ENCODE measurements at places on chromosomes 5 and 9.

- no peak for DNase-seq
Measured at GRCh38 chr5:150105928-150106615, 19.7 kb upstream of the CSF1R start.

- DNase-seq: no peak
Measured at GRCh38 chr9:130283539-130284248, 18.1 kb downstream of the HMCN2 start.

- DNase-seq: no peak
Measured at GRCh38 chr9:73006986-73007385, 54.1 kb upstream of the ALDH1A1 start.

DNA sequence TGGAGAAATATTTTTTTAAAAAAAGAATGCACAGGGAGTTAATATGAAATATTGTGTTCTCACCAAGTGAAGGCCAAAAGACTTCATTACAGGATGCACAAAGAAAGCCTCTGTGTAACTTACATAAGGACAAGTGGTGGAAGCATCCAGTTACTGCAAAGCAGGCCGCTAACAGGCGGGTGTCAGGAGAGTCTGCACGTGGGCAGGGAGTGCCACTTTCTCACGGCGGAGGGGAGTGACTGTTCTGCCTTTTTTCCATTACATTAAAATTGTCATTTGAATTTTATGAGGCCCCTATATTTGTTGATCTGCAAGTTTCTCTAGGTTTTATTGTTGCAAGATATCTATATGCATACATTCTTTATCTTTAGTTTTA is 28.1 kb upstream of the SPATA31E1 start:
- DNase-seq: no peak

DNA sequence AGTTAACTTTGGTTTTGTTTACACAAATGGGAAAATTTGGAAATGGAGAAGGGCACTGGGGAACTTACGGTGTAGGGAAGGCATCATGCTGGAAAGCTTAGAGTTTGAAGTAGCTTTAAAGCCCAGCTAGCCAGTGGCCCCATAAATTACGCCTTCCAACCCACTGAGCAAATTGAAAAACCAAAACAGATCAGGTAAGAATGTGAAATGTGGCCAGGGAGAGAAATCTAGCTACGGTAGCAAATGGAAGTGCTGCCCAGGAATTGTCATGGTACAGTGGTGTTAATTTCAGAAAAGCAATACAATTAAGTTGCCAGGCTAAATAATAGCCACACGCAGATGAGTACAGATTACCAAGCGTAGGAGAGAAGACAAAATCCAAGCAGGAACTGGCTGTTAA is 654.8 kb downstream of the PRELID2 start:
- no peak for DNase-seq

DNA sequence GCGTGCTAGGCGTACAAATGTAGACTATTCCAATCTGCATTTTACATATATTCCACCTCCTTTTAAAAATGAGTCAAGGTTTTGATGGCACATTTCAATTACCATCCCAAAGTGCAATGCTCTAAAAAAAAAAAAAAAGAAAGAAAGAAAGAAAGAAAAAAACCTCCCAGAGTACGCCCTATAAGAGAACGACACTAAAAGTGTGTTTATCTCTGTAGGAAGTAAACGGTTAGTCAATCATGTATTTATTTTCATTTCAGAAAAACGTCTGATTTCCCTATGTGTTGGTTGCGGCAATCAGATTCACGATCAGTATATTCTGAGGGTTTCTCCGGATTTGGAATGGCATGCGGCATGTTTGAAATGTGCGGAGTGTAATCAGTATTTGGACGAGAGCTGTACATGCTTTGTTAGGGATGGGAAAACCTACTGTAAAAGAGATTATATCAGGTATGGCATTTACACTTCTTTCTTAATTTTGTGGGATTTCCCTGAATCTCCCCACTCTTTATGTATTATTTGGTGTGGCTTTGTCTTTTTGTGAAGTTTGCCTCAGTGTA is 1.1 kb downstream of the ISL1 start:
- no peak for DNase-seq

DNA sequence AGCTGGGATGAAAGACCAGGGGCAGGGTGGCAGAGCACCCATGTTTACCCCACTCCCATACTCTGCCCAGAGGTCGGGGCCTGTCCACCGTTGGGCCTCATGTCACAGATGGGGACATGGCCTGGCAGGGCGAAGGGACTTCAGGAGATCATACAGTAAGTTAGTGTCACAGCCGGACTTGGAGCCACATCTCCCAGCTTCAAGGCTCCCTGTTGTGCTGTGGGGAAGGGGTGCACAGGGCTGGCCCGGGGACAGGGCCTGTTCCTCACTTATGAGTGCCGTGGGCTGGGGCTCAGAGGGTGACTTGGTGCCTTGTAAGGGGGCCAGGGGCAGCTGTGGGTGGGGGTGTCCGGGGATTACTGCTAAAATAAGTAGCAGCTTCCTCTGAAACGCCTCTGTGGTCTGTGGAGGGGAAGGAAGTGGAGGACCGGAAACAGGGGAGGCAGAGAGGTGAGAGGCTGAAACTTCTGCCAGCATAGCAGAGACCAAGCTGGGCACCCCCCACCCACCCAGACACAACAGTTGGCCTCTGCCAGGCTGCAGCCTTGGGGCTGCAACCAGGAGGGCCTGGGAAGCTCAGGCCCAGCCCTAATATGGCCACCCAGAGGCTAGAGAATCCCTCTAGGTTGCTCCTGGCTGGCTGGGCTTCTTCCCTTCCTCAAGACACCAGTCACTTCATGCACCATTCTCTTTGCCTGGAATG is 41.1 kb upstream of the NEK6 start:
- peak; percentile 35 for DNase-seq

DNA sequence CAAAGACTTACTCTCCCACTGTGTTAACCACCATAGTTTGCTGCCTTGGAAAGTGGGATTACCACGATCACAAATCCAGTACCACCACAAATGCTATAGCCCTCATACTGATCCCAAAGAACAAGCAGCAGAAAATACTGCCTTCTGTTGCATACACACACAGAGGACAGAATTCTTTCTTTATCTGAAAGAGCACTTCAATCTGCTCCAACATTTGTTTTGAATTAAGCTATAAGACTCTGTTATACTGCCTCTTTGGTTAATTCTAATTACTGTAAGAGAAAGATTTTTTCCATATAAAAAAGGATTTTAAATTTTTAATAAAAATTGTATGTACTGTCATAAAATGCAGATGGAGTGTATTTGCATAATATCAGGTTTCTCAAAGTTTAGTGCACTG is 69.8 kb downstream of the YIPF5 start:
- no peak for DNase-seq

- no peak for DNase-seq
Measured at GRCh38 chr5:33417632-33418031, 23.1 kb upstream of the TARS1 start.

DNA sequence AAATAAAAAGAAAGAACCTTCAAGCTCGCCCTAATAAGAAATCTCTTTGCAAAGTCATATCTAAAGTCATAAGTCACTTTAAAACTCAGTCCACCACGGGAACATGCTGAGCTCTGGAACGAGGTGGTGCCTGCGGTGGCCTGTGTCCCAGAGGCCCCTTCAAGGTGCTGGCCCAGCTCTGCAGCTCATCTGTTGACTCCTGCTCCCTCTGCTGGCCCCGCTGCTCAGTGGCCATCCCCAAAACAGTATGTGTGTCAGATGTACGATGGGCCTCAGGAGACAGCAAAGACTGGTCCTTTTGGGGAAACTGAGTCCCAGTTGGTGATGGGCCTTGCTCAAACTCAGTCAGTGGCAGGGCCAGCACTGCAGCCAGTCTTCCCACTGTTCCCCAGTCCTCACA is 22.8 kb upstream of the FOXB2 start:
- DNase-seq: no peak

DNA sequence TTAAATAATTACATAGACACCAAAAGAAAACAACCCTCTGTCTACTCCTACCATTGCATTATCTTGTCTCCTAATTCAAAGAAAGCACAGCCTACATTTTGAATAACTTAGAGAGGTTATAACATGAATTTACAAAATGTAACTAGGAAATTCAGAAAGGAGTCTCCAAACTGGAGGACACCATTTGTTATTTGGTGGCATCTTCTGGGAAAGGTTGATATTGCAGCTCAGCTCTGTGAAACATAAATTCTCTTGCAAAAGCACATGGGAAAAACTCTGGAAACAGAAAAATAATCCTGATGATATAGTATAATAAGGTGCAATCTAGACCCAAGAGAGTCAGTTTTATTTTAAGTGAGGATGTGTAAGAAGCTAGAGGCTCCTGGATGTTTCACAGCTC is 215.3 kb downstream of the MLLT3 start:
- DNase-seq: no peak

- no peak for DNase-seq
Measured at GRCh38 chr9:116061546-116062205, 91.9 kb upstream of the PAPPA start.

GRCh38 chr5:180641566-180641900 is 7.9 kb downstream of the FLT4 start:
- DNase-seq: no peak

GRCh38 chr9:109555215-109555614 is 57.1 kb upstream of the PTPN3 start:
- no peak for DNase-seq

- DNase-seq: no peak
Measured at GRCh38 chr9:83646500-83647239, 23.7 kb downstream of the IDNK start.

DNA sequence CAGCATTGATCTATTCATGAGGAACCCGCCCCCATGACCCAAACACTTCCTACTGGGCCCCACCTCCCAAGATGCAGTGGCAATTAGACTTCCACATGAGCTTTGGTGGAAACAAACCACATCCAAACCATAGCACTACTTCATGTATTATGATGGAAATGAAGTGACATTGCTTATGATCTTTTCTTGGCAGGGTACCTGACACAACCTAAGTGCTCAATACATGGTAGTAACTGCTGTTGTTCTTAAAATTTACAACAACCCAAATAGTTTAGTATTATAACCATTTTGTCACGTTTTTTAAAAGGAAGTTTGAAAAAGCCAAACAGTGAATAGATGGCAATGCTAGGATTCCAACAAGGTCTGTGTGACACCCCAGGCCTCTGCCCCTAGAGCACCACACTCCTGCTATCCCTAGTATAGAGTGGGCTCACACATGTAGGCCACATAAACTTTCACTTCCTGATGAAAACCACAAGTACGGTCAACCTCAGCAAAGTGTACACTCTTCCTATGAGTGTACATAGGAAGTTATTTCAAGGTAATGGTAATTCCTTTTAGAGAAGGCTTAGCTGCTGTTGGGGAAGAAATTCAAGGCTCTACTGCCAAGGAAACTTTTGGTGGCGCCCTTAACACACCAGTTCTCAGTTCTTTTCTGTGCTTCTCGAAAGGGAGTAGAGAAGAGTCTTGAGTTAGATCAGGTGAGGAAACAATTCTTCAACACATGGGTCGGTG is 97.6 kb downstream of the ARSB start:
- DNase-seq: no peak

GRCh38 chr9:130639866-130640555 is 24.4 kb upstream of the PRDM12 start:
- DNase-seq: no peak

DNA sequence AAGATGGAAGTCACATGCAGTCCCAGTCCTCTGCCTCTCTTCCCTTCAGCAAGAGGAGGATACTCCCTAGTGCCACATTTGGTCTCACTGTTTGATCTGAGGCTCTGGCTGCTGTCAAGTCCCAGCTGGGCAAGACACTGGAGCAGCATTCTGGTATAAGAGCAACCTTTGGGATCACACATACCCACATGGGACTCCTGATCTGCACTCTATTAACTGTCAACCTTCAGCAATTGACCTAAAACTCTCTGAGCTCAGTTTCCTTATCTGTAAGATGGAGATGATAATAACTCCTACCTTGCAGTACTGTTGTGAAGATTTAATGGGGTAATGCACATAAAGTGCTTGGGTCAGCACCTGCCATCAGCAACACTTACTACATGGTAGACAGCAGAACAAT is 437.9 kb downstream of the PIK3R1 start:
- DNase-seq: no peak

DNA sequence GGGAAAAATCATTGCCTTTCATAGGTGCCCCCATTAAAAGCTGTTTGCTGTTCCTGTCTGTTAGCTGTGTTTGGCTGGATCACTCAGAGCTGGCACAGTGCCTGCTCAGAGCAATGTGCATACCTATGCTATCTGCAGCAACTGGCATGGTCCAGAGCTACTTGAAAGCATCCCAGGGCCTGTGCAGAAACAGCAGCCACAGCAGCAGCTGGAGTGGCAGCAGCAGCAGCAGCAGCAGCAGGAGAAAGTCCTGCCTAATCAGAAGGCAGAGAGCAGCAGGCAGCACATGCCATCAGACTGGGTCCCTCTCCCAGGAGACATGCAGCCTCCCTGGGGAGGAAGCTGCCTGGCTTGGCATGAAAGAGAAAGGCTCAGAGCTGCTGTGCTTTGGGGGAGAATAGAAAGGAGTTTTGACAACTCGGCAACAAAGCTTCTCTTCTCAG is 243.8 kb upstream of the WWC1 start:
- no peak for DNase-seq

- DNase-seq: no peak
Measured at GRCh38 chr5:119032656-119033055, 38.2 kb upstream of the DMXL1 start.

DNA sequence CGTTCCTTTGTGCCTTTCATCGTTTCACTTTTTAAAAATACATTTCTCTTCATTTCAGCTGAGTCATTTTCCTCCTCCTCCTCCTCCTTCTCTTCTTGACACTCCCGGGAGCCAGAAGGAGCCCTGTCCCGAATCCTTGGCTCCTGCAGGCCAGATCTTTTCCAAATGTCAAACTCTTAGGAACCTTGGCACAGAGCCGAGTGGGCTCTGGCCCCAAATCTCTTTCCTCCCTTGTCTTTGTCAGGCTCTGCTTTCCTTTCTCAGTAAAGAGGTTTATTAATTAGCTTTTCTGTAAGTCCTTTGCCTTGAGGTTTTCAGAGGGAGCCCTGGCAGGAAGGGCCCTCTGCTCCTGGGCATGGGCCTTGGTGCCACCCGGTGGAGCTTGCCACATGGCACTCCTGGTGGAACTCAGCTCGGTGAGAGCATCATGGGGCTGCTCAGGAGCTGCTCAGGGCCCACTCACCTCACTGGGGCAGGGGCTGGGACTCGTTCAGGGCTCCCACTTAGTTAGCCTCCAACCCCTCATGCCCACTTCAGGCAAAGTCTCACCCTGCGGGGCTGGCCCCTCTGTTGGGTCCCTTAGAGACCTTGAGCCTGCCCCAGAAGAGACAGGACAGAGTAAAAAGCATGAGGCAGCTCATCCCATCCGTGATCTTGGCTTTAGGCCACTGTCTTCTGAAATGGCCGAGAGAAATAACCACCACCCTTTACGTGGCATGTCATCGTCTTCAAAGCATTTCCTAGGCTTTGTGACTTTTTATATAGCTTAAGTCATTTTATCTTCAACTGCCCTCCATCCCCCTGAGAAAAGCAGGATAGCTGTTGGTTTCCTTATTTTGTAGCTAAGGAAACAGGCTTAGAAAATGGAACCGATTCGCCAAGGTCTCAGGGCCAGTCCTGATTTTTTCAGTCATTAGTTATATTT is 17.1 kb downstream of the STC2 start:
- DNase-seq: no peak

GRCh38 chr5:118467103-118467502 is 521.2 kb downstream of the DTWD2 start:
- no peak for DNase-seq
